ENCODE measurements at places on chromosomes 2 and 18.
A peak's percentile ranks its signal among the peaks of the same experiment; 100 is the strongest.

- peak; percentile 51 for DNase-seq
Observed at GRCh38 chr18:35289727-35290093, 319 bp downstream of the ZSCAN30 start.

- DNase-seq, result no peak
Observed at GRCh38 chr2:189291460-189291859, 111.9 kb upstream of the COL5A2 start.

DNA sequence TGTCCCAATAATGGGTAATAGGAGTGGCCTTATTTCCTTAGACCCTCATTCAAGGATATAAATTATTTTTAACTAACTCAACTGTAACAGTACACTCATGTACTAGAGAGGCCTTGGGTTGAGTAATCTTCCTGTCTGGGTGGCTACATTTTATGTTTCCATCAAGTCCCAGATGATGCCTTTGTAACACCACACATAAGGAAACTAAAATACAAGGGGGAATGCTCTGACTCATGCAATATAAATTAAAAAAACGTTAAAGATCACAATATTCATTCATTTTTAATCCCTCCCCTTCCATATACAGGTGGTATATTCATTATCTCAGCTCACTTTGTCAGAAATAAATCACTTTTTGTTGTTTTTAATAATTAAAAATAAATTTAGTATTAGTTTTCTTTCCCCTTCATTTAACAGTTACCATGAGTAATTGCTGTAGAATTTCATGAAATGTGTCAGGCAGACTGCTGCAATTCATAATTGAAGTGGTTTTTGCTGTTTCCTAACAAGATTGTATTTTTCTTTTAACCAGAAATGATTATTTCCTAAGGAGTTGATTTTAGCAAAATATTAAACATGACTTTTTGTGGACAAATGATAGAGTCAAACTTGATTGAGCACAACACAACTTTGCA is 1403.6 kb downstream of the SUCLG1 start:
- no peak for DNase-seq

DNA sequence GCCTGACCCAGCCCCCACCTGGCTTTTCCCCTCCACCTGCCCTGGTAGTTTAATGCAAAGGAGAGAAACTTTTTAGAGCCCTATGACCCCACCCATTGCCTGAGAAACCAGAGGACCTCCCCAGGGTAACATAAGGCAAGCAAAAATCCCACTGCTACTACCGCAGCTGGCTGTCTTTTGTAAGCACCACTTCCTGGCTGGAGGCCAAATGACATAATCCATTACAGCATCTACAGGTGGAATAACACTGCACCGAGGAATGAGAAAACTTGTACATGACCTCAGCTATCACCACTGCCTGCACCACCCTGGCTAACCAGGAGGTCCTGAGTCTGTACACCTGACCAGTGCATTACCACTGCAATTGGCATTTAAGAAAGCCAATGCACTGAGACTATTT is 149.6 kb upstream of the GALNT5 start:
- no peak for DNase-seq

- DNase-seq, result no peak
Observed at GRCh38 chr2:7190587-7191324, 273.5 kb downstream of the RNF144A start.

Measured in stimulated activated CD8-positive, alpha-beta memory T cell treated with anti-CD3 and anti-CD28 coated beads, Interleukin-4, amount 100 ng/mL, for 48 hours (primary cell).